ENCODE measurements at places on chromosomes 5 and 9.

DNA sequence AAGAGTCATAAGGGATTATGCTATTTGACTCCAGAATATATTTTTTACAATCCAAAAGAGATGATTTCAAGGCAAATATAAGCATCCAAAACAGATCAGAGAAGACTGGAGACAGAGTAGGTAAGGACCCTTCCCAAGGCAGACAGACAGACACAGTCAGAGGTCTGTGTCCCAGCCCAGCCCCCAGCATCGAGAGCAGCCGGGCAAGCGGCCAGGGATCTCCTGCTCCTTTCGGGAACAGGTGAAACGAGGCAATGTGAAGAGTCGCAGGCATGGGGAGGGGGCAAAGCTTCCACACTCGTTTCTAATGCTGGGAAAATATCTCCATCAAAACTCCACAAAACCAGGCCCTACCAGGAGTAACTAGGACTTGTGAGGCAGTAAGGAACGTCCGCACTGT, 5.8 kb downstream of the PAEP start:
- no peak for DNase-seq

GRCh38 chr5:55919625-55920024, 68.5 kb downstream of the IL31RA start:
- DNase-seq, result peak; percentile 8

- DNase-seq, result no peak
Observed at GRCh38 chr9:33193818-33194217, 26.7 kb upstream of the B4GALT1 start.

- no peak for DNase-seq
Observed at GRCh38 chr5:148939676-148940075, 113.3 kb downstream of the ADRB2 start.

DNA sequence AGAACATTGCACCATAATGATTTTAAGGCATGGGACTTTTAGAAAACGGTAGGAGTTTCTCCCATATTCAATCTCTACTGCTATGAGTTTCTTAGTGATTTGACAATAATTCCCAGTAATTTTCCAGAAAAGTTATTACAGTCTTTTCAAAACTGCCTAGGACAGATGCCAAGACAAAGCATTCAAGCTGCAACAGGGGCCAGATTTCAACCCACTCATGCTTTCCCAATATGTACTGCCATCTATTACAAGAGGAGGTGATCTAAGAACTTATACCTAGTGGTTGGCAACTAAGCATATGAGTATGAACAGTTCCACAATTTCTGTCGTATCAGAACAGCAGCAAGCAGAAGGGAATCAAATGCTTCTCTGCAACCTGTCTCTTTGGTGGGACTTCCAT, 95.1 kb upstream of the TMED7 start:
- DNase-seq, result no peak
